ENCODE measurements at places on chromosomes 7 and 10.

DNA sequence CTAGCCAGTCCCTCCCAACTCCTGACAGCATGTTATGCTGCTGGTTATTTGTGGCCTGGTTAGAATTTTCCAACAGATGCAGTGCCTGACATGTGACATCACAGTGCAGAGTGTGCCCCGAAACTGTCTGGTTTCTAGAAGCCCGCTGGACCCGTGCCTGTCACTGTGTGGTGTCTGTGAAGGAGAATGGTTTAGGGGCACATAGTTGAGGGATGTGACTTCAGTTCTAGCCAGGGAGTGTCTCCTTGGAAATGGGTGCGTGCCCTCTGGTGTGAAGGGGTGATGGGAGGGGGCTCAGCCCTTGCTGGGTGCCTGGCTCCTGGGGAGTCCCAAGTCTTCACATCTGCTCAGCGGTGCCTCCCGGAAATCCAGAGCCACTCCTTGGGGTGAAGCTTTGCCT, 303.6 kb downstream of the GLRX3 start:
- no peak for DNase-seq

DNA sequence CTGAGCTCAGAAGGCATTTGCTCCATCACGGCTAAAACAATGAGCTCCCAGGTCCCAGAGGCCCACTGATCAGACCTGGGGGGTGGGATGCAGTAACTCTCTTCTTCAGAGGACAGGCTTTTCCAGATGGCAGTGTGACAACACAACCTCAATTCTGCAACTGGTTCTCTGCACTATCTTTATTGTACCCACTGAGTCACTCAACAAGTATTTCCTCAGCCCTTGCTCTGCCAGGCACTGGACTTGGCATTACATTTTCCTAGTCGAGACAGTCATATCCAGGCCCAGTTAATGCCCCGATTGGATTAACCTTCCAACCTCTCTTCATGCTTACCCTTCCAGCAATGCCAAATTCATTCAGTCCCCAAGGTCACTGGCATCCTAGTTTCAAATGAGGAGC, 72.6 kb downstream of the JAZF1 start:
- no peak for DNase-seq

DNA sequence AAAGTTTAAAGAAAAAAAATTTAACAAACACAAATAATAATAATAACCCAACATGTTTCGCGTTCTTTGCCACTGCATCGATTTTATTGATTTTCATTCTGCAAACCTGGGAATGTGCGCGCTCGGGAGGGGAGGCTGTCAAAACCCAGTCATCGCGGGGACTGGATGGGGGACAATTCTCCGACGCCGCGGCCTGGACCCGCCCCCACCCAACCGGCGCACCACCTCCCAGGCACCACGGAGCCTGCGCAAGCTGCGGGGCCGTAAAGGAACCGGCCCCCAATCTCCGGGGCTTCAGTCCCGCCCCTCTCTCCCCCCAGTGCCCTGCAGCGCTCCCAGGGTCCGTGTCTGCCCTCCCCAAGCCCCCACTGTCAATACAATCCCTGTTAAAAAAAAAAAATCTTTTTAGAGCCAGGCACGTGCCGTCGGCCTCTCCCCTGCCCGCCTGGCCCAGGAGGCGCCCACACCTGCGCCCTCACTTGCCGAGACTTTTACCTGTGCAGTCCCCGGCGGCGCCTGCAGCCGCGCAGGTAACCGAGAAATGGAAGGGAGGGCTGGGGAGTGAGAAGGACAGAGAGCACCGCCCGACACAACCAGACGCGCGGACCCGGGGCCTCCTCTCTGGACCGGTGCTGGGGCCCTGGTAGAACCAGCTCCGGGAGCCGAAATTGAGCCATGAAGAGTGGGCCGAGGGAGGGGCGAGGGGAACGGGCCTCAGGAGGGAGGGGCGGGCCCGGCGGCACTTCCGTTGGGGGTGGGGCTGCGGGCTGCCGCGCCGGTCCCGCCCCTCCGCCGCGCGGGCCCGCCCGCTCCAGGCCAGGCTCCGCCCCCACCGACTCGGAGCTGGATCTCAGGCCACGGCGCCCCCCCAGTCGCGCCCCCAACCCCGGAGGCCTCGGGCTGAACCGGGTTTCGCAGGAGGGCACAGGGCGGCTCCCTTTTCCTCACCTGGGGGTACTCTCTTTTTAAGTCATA, 7.6 kb upstream of the ZNF503 start:
- DNase-seq, result no peak

DNA sequence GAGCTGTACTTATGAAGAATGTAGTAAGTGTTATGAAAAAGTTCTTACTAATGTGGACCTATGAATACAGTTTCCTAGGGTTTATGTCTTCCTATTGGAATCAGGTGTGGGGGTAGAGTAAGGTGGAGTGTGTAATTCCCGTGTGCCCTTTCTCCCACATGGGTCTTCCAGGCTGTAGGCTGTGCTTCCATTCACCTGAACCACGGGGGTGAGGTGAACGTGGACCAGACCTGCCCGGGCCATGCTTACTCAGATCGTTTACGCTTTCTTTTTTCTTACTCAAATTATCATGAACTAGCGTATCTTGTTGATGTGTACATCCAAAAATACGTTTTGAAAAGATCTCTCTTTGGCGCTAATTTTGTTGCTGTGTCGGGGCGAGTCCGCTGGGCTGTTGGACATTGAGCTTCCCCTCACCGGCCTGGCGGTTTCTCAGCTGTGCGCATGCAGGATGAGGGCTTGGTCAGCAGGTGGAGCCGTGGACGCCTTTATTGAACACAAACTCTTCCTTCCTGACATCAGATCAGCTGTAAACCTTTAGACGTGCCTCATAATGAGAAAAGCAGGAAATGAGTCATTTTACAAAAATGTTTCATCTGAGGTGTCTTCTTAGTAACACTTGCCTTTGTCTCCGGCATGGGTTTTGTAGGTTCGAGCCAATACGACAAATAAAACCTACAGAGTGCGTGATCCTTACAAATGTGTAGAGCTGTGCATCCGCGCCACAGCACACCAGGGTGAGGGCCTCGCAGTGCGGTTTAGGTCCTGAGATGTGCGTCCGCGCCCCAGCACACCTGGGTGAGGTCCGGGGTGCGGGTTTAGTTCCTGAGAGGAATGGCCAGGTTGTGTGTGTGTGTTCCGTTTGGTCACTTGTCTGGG, 53.8 kb downstream of the WDR37 start:
- no peak for DNase-seq

DNA sequence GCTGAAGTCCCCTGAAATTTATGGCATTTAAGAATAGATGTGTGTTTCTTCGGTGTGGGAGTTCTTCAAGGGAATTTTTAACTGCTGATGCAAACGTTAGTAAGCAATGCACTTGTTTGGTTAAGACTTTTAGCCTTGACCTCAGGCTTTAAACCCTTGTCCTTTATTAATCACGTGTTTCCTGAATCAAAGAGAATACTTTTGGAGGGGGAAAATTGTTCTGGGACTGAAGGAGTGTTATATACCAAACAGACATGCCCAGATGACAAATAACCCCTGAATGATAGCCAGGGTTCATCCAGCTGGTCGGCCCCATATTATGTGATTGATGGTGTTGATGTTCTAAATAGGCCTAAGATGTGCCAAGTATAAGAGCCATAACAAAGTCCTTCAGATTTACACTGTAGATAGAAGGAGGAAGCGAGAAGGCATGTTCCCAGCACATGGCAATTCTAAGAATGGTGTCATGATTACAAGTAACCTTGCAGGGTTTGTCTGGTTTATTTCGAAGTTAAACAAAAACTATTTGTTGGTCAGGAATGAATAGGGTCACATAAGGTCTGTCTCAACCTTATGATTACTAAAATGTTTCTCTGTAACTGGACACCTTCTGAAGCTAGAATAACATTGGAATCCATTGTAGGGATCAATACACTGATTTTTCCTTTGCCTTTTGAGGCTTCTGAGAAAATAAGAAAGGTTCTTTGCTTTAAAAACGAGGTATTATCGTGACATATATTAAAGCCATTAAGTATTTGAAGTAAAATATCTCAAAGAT, 124.2 kb upstream of the SEM1 start:
- DNase-seq, result no peak

DNA sequence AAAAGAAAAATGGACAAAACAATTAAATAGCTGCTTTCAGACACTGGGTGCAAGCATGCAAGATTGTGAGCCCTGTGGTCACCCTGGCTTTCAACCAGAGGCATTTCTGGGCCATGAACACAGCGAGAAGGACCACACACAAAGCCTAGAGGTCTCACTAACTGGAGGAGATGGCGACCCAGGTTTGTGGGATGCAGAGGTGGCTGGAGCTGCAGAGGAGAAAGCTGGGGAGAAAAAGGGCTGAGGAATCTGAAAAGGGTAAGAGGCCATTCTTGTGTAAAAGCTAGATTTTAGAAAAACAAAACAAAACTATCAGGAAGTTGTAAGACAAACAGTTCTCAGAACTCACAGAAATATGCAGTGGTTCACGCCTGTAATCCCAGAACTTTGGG, 30.1 kb upstream of the PTPRN2 start:
- DNase-seq, result no peak

DNA sequence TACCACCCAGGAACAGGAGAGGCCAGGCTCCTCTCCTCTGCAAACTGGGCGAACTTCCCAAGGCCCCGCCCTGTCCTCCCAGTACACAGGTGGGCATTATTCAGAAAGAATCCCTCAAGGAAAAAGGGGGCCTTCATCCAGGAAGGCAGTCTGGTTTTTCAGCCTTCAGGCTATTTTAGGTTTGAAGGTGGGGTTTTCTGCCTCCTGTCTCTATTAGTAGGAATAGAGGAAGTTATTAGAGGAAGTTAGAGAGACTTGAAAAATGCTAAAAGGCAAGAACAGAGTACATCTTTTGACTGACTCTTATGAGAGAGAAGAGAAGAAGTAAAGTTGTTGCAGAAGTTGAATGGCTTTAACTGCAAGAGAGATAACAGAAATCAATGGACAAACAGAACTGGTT, 250.9 kb upstream of the SORCS1 start:
- no peak for DNase-seq

DNA sequence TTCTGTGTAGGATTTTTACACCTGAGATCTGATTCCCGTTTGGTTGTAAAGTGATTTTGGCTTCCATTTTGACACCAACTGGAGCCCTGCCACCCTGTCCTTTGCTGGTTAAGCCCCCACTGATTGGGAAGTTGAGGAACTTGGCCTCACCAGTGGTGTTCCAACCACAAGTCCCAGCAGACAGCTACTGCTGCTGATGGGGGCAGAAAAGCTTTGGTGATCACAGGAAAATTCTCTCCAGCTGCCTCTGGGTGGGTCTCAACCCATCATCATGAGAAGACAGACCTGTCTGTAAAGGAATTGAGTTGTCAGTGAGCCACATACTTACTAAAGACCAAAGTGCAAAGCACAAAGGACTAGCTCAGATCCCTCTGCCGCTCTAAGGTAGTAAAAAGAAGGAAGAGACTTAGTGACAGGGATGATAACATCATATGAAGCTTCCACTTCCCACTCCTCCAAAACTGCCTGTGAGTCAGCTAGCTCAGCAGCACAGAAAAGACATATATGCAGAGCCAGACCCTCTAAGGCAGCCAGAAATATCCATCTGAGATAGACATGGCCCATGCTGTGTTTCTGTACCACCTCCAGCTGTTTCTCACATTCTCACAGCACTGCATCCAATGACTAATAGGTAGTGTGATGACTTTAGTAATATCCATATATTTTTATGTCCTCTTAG, 22.4 kb upstream of the LRRC17 start:
- DNase-seq, result no peak

GRCh38 chr7:158228986-158229385, 358.6 kb downstream of the PTPRN2 start:
- DNase-seq, result no peak

DNA sequence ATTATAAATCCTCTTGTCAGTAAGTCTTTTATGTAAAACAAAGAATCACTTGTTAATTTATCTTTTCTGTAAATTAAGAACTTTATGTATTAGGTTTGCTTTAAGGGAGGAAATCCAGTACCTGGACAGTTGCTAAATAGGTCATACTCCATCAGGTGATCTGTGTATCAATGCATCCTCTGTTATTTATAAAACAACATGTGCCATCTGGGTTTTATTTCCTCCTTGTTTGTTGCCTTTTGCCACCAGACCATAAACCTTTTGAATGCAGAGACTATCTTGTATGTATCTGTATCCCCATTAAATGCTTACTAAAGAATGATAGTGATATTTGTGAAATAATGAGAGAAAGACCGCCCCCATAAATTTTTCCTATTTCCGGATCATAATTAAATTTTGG, 70.0 kb downstream of the SLC35B4 start:
- DNase-seq, result no peak

DNA sequence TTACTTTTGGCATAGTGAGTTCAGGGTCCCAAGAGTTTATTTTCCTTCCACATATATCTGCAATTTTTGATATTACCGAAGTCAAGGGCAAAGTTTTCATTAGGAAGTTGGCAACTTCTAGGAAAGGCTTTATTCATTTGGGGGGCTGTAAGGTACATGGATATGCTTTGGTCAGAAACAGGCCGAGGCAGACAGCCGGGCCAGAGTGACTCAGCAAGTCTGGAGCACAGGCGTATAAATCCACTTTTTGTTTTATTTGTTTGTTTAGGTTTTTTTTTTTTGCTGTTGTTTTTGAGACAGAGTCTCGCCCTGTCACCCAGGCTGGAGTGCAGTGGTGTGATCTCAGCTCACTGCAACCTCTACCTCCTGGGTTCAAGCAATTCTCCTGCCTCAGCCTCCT, 3.7 kb downstream of the ZNF680 start:
- no peak for DNase-seq

DNA sequence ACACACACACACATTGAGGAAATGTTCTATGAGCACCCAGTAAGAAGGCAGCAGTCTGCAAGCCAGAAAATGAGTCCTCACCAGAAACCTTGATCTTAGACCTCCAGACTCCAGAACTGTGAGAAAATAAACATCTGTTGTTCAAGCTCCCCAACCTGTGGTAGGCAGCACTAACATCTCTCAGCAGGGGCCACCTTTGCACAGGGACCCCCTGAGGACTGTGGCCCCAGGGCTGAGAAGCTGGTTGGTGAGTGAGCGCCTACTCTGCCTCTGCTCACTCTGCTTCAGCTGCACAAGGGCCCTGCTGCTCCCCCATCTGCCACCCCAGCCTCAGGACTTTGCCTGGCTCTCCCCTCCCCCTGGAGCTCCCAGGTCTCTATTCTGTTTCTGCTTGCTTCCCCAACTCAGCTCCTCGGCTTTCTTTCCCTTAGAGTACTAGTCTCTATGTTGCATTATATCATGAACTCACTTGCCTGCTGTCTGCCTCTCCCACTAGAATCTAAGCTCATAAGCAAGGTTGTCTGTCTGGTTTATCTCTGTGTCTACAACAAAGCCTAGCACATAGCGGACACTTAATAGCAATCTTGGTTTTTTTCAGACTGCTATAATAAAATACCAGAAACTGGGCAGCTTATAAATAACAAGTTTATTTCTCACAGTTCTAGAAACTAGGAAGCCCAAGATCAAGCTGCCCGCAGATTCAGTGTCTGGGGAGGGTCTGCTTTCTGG, 40.4 kb upstream of the PRLHR start:
- no peak for DNase-seq

DNA sequence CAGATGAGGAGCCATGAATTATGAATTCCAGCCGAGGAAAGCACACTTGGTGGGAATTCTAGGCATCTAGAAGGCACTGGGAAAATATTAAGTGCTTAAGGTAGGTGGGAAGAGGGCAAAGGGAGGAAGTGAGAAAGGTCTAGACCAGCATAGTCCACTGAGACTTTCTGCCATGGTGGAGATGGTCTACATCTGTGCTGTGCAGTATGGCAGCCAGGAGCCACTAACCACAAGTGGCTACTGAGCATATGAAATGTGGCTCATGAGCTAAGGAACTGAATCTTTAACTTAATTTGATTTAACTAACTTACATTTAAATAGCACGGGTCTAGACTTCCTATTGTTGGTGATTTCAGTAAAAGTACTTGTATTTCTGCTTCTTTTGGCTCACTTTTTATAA, 82.5 kb upstream of the SEM1 start:
- DNase-seq, result no peak
